GM23338 (cell line): ENCODE measurements at places on chromosomes 7 and 10.
A peak's percentile ranks its signal among the peaks of the same experiment; 100 is the strongest.

DNA sequence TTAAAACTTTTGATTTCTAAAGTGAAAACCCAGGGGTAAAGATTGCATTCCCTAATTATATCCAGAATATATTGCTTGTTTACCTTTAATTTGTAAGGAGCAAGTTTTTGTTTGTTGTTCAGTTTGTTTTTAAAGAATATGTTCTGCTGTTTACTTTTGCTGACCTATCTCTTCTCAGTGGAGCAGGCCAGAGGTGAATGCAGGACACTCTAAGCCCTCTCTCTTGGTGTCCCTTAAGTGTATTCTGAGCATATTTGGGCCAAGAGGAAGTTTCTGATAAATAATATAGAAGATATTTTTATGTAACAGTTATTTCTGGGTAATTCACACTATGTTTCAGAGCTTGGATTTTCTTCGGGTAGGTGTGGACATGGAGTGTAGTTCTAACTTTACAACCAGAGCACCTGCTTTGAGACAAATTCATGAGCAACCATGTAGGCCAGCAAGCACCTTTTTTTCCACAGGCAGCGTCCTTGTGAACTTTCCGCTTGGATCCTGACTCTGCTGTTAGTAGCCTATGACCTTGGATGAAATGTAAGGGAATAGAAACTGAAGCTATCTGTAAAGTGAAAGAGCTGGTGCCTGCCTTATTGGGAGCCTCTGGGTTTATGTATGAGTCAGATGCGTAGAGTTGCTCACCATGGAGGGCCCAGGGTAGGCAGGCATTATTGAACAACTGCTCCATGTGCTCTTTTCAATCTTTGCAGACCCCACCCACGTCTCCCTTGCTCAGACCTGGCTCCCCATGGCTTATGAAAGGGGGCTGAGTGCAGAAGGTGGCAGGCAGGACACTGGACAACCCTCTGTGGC, 16.1 kb downstream of the OGDH start:
- no peak for DNase-seq

GRCh38 chr7:22860337-22860736, 37.7 kb upstream of the TOMM7 start:
- no peak for DNase-seq

- no peak for DNase-seq
These were observed 392.9 kb downstream of the SUGCT start for GRCh38 chr7:40527723-40528122.

GRCh38 chr10:131872827-131873375, 27.9 kb upstream of the PPP2R2D start:
- DNase-seq: peak; percentile 12

GRCh38 chr7:4097001-4097609, 585.0 kb upstream of the FOXK1 start:
- DNase-seq: no peak

DNA sequence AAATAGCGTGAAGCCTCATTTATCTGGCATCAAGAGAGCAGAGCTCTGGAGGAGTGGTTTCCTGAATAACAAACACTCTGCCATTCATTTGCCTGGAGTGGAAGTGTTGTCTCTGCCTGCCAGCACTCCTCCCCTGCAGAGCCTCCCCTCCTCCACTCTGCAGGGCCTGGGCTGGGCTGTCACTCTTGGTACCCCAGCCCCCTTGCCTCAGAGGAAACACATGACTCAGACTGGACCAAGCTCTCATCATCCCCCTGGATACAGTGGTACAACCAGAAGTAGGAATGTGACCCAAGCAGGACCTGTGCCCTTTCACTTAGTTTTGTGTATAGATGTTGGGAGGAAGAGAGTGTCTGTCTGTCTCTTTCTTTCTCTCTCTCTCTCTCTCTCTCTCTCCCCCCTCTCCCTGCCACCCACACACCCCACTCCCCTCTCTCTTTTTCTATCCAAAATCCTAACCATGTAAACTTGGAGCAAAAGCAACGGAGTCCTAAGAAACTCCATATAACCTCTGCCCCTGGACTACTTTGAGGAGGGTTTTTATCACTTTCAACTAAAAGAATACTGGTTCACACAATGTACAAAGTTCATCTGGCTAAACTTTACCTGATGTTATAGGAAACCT, 43.9 kb downstream of the DOCK4 start:
- DNase-seq: peak; percentile 89

DNA sequence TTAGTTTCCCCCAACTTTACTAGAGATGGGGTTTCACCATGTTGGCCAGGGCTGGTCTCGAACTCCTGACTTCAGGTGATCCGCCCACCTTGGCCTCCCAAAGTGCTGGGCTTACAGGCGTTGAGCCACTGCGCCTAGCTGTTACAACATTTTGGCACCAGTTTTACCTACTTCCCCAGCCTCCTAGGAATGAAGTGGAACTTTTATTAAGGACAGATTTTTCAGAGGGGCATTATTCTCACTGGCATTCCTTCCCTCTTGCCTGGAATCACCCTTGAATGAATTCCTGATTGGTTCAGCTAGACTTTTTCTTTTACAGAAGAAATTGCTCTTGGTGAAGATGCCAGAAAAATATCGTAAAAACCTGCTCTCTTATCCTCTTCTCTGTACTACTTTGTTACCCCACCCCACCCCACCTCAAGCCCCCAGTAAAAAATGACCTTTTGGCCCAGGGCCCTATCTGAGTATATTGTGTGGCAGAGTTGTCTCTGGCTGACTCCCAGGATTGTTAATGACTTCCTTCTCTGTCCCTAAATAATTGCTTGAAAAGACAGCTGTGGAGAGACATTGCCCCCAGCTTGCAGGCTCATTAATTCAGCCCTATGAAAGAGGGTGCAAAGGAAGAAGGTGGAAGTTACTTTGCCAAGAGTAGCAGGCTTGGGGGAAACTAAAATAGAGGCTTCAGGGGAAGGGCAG, 189.6 kb downstream of the AUTS2 start:
- no peak for DNase-seq

DNA sequence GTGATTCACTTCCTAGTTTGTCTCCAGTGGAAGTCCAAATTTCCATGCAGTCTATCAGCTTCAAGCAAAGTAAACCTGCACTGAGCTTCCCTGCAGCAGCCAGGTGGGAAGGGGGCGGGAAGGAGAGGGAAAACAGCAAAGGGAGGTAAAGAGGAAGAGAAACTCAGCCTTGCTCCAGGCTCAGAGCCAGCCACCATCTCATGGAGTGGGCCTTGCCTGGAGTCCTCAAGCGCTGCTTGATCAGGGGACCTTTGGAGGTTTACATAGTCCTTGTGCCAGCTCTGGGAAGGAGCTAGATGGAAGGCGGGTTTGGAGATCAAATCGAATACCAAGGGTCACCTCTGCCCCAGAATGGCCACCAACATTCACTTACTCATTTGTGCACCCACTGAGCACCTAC, 7.4 kb downstream of the CRTAC1 start:
- no peak for DNase-seq

- DNase-seq: no peak
These were observed 55.7 kb downstream of the CUBN start for GRCh38 chr10:17073725-17074540.

- DNase-seq: no peak
These were observed 172.1 kb downstream of the CYP26A1 start for GRCh38 chr10:93245779-93246178.

DNA sequence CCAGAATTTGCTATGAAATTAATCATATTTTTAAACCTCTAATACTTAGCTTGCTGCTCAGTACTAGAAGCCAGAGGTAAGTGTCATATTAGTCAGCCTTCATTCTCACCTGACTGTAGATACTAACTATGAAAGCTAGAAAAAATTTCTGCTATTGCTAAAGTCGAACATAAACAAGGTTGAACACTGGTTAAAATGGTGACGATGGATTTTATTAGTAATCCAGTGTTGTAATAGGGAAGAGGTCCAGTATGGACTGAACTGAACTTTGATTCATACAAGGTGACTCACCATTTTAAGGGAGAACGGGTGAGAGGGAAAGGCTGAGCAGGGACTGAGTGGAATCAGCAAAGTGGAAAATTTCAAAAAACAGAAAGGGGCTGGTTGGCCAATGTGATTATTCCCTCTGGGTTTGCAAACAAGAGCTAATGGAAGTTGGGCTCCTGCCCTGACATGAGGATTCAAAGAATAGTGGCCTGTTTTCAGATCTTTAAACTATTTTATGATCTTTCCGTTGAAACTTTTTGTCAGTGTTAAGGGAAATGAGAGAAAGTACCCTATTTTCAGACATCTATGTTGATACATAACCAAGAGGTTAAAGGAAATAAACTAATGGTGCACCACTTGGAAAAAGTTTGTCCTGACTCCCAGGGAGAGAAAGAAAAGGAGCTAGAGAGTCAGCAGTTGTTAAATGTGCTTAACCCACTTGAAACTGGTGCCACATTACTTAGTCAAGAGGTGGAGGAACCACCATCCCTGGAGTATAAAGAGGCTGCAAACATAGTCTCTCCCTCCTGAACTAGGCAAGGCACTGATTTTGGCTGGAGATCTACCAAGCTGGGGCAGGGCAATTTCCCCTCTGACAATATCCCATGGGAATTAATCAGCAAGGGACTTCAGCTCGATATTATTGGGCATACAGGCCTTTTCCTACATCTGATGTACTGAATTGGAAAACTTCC, 15.3 kb upstream of the AKR1C1 start:
- no peak for DNase-seq

DNA sequence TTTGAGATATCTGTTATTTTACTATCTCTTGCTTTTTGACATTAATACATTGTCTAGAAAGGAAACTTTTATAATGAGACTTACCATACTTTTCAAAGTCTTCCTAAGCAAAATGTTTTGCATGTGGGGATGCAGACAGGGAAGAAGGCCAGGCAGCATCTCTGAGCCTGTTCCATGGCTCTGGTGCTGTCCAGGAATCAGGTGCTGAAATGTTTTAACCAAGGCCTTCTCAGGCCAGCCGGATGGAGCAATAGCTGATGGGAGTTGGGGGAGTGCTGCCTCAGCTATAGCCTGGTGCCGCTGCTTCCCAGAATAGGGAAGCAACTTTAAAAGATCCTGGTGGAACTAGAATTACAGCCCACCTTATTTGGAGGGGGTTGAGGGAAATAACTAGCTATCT, 38.5 kb downstream of the CRTAC1 start:
- peak; percentile 84 for DNase-seq

- DNase-seq: no peak
These were observed 21.5 kb downstream of the ALOX5 start for GRCh38 chr10:45395554-45395953.

- peak; percentile 73 for DNase-seq
These were observed 55.4 kb downstream of the MICALL2 start for GRCh38 chr7:1403638-1404459.

- no peak for DNase-seq
These were observed 536.1 kb upstream of the AUTS2 start for GRCh38 chr7:69062020-69062765.

DNA sequence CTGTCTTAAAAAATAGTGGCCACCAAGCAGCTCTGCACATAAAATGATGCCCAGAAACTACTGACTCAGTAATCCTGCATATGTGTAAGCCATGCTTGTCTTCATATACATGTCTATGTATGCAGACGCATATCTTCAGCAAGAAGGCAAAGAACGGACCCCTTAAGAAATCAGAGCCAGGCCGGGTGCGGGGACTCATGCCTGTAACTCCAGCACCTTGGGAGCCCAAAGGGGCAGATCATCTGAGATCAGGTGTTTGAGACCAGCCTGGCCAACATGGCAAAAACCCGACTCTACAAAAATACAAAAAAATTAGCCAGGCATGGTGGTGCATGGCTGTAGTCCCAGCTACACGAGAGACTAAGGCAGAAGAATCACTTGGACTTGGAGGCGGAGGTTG, 295.0 kb downstream of the TCERG1L start:
- DNase-seq: no peak

GRCh38 chr7:111942450-111943081, 263.6 kb downstream of the DOCK4 start:
- DNase-seq: no peak

- peak; percentile 95 for DNase-seq
These were observed 10.9 kb downstream of the LIMK1 start for GRCh38 chr7:74094224-74095101.

DNA sequence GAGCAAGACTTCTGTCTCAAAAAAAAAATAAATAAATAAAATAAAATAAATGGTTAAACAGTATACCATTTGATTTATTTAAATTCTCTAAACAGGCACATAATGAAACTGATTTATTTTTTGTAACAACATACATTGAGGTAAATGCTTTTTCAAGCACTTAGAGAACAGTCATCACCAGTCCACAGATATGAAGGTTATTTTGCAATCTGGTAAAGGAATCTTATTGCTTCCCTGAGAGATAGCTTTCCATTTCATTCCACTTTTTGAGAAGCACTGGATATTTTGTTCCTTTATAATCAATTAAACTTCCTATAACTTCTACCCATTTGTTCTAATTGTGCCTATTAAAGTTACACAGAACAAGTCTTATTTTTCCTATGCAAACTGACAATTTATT, 5.2 kb downstream of the CEP55 start:
- DNase-seq: no peak

- DNase-seq: peak; percentile 3
These were observed 819.2 kb downstream of the CCSER2 start for GRCh38 chr10:85147346-85148250.

- DNase-seq: peak; percentile 75
These were observed 29.7 kb upstream of the GTF2I start for GRCh38 chr7:74627661-74628411.

DNA sequence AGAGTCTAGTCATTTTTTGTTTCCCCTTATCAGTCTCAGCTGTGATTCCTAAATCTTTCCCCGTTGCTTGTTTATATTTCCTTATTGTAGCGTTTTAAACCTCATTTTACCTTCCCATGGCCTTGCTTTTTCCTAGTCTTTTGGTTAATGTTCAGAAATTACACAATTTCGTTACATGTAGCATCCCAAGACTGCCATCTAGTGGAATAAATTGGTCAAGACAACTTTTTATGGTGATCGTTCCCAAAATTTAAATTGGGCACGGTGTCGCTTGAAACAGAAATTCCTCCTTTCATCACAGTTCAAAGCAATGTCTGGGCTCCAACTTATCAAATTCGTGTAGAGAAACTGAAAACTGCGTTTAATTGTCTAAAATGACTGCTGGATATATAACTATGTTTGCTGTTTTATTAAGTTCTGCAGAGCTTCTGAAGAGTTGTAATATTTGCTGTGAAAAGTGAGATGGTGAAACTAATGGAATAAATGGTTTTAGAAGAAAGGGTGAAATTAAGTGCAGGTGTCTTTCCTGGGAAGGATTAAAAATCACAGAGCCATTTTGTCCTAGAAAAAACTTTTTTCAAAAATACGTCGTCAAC, 370.2 kb downstream of the PHF14 start:
- DNase-seq: peak; percentile 76

GRCh38 chr10:97648562-97649404, 8.3 kb downstream of the PI4K2A start:
- peak; percentile 60 for DNase-seq

DNA sequence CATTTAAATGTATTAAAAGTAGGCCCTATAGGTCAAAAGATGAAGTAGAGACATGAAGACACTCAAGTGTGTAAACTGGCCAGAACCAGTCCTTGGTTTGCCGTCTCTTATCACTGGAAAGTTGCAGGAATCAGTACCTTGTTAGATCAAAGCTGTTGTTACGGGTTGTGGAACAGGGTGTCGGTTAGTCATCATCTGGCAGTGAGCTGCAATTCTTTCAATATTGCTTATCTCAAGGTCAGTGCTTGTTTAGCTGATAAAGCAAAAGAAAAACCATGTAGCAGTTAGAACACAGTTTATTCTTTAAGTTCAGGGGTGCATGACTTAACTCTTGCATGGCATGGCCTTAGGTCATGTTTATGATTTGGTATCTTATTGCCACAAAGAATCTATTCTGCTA, 10.0 kb upstream of the SLC13A1 start:
- DNase-seq: no peak
